ENCODE measurements at places on chromosomes 1 and 21.

- DNase-seq = no peak
Observed at GRCh38 chr1:31036749-31037500, 28.6 kb downstream of the PUM1 start.

GRCh38 chr21:32377991-32378390, 14.8 kb downstream of the URB1 start:
- DNase-seq = no peak

DNA sequence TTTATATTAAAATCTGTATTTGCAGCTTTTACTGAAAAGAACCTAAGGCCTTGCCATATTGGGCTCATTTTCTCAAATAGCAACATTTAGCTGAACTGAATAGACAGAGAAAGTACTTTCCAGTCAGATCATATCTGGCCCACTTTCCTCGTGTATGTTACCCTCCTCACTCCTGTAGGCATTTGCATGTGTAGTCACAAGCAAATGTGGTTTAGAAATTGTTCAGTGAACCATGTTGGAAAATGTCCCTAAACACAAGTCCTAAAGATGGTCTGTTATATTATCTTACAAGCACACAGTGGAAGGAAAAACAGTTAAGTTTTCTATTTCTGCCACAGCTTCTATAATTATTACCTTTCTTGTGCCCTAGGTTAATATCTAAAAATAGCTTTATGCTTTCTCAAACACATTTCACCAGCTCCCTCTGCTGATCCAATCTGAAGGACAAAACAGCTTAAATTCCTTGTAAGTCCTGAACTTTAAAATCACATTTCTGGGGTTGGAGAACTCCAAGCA, 606 bp upstream of the FMO4 start:
- no peak for DNase-seq

DNA sequence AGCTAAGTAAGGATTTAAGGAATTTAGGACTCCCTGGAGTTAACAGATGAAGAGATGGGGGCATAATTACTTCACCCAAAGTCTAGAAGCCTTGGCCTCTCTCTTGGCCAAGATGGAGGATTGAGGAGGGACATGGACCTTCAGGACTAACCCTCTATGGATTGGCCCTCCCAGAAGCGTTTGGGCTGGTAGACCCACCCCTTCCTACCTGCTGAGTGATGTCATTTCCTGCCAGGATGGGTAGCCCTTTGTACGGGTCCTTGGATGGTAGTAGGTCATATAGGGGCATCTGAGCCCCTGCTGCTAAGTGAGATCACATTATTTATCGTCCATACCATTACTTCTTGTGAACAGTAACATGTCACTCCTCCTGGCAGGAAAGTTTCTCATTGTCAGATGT, 17.7 kb downstream of the LURAP1 start:
- no peak for DNase-seq

DNA sequence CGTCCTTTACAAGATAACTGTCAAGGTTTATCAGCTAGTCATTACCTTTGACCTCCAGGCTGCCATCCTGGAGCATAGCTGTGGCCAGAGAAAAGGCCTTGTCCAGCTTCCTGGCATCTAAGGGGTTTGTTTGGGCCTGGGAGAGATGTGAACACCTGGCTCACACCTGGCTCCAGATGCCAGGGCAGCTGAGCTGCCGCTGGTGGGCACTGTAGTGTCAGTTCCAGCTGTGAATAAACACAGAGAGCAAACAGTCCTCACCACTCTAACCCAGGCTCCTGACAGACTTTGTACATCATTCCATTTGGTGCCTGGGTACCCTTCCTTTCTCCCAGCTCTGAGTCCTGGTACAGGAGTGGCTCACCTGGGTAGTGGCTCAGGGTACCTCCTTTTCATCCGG, 14.3 kb upstream of the KCNA10 start:
- no peak for DNase-seq

DNA sequence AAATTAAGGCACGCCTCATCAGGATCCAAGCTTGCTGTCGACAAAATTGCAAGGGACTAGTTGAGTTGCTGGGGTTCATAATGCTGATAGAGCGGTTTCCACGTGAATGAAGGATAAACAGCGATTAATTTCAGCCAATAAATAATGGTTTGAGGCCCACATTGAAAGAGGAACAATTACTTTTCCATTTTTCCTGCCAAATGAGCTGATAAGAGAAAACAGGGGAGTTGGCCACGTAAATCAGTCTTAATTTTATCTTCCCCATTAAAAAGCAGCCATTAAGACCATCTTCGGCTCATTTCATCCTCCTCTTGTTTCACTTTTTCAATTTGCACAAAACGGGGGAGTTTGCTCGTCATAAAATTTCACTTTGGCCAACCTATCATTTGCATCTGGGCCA, 235.5 kb upstream of the RRP15 start:
- DNase-seq = no peak

DNA sequence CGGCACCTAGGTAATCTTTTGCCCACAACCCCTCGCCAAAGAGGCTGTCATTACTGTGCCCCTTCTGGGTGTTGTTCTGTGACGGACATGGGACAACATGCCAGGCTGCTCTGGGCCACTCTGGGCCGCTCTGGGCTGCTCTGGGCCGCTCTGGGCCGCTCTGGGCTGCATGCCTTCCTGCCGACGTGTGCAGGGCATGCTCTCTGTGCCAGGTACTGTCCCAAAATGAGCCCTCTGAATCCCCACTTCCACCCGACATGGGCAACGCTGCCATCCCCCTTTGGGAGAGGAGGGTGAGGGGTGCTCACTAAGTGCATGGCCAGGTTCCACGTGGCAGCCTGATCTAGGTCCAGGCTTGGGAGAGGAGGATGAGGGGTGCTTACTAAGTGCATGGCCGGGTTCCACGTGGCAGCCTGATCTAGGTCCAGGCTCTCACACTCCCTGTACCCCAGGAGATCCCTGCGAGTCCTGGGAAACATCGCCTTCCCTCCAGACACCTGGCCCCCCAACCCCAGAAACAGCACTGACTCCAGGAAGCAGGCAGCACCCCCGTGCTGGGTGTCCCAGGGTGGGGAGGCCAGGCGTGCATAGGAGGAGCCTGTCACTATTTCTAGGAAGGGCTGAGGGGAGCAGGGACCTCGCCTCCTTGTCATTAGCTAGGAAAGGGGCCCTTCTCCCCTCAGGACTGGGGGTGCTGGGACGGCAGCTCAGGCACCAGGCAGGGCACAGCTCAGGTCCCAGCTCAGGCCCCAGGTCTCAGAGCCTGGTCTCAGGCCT, 16.5 kb downstream of the TTC34 start:
- no peak for DNase-seq

- DNase-seq = no peak
Observed at GRCh38 chr1:55224729-55225128, 9.6 kb upstream of the USP24 start.

GRCh38 chr1:222068937-222069336, 327.0 kb upstream of the DUSP10 start:
- no peak for DNase-seq

GRCh38 chr1:168084396-168085231, 52.1 kb downstream of the GPR161 start:
- peak; percentile 20 for DNase-seq

DNA sequence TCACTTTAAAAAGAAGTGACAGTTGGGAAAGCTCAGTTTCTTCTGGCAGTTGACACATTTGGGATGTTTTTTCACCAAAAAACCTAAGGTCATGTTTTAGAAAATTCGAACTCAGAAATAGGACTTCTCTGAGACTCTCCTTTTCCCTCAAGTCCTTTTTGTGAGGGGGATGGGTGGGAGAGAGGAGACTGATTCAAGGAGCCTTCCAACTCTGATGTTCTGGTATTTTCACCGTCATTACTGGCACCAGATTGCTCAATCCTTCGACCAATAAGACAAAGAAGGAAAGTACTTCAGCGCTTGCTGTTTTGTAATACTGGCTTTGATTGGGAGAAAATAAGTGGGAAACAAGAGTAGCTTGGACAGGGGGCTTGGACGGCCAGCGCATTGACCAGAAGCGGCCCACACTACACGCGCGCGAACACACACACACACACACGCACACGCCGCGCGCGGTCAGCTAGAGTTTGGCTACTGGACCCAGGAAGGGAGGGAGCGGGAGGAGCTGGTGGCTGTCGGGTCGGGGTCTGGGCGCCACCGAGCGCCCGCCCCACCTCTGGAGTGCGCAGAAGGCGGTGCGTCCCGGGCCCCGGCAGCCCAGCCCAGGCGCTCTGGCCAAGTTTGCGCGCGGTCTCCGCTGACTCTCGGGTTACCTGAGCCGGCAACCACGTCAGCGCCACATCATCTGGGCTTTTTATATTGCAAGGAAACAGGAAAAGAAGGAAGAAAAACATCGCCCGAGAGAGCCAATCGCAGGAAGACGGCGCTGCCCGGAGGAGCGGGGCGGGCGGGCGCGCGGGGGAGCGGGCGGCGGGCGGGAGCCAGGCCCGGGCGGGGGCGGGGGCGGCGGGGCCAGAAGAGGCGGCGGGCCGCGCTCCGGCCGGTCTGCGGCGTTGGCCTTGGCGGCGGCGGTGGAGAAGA, at the start of gene KCNK1:
Gene KCNK1 (plus strand): TSS at position 855 of the 921 bp plus-strand sequence. CDS start 66 bp downstream, at position 921.
- DNase-seq = no peak

DNA sequence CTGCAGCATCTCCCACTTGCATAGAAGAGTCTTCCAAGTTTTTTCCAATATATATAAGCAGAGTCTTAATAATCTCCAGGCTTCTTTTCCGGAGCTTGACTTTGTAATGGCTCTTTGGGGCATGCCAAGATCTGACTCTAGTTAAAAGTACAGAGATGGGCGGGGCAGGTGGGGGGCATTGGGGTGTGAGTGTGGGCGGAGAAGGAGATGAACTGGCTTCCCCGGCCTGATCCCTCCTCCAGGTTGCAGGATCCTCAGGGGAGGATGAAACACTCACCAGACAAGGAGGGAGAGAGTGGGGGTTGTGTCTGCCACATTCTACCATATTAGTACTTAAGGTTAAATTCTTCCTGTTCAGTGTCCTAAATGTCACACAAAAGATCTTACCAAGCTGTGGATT, 23.0 kb downstream of the S100A10 start:
- no peak for DNase-seq

DNA sequence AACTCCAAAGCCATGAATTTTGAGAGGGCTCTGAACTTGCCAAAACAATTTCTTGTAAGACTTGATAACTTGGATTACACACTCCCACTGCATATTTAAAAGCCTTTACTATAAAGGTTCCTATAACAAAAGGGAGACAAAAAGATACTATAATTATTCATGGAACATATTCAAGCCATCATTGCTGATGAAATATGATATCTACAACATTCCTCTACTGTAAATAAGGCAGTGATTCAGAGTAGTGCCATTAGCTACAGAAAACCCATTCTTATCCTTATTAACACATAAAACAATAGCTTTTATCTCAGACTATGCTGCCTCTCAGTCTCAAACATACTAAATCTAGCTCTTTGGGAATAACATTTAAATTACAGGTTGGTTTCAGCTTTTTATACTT, 675.5 kb upstream of the CXADR start:
- no peak for DNase-seq

DNA sequence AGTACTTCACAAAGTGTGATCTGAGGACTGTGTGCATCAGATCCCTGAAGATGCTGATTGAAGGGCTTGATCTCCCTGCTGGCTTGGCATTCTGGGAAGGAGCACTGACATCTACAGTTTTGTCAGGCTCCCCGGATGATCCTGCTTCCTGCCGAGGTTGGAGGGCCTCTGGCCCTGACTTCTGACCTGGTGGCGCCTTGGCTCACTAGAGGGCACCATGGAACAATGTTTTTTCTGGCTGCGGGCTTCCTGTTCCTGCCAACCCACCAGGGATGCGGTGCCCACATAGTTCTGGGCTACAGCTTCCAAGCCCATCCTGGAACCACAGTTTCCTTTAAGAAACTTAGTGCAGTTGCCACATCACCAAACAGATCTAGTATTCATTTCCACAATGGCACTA, 38.8 kb upstream of the RASAL2 start:
- no peak for DNase-seq

DNA sequence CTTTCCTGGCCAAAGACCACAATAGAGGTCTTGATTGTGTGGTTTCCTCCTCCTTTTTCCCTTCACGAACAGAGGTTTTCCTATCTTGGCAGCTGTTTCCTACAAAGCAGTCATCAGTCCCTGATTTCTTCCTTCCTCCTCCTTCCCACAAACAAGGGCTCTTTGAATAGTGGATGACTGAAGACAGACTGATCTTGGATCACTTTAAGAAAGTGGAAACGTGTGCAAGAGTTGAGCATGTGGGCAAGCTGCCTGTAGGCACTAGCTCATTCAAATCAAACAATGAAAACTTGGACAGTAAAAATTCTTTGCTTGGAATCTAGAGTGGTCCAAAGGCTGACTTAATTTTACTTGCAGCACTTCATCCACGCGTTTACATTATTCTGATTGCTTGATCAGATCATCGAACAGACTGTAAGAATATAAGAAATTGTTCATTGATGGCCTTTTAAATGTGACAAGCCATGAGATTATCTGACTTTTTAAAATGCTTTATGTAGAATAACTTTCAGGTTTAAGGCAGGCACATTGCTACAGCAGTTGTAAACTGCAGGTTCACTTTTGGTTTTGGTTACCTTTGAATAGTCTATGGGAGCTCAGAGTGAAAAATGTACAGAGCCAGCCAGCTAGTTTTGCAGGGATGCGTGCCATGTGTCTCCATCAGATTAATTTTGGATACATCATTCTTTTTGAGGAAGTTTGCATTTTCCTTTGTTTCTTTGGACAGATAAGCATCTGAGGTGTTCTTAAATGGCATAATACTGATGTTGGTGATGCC, 34.4 kb downstream of the ADGRL2 start:
- DNase-seq = no peak

DNA sequence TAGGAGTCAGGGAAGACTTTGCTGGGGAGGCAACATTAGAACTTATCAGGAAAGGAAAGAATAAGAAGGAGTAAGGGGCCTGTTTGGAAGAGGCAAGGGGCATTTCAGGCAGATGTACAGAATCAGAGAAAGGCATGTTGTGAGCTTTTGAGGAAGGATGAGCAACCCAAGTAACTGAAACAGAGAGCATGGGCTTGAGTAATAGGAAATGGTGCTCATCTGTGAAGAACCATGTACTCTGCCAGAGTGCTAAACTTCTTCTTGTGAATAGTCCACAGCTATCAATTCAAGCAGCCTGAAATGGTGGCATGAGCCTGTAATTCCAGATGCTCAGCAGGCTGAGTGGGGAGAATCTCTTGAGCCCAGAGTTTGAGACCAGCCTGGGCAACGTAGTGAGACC, 19.2 kb upstream of the PIGK start:
- no peak for DNase-seq

GRCh38 chr1:159779403-159779851, 1.3 kb upstream of the DUSP23 start:
- DNase-seq = no peak

GRCh38 chr1:115062542-115063004, 26.7 kb downstream of the TSPAN2 start:
- DNase-seq = peak; percentile 87

GRCh38 chr21:46557919-46558392, 46.9 kb downstream of the S100B start:
- DNase-seq = no peak

GRCh38 chr21:33205476-33205875, 24.3 kb upstream of the IFNAR2 start:
- no peak for DNase-seq

DNA sequence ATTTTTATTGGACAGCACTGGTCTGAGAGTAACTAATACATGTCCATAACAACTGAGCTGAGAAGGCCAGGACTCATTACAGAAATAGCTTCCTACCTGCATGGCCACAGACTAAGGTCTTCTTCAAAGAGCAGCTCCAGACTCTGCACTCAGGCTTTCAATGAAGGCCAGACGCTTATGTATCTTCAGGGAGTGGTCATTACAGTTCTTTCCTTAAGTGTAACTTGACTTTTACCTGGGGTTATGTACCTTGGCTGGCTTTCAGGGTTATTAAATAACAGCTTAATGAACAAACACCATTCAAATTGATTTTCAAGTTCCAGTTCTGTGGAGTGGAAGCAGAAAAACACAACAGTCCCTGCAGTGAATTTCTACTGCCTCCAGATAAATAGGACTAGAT, 23.8 kb upstream of the SLC22A15 start:
- no peak for DNase-seq
